ENCODE measurements at places on chromosomes 1 and 21. TPM values are rescaled to one million over a fixed set of nuclear protein-coding genes. Genes with fewer than 3 reads are reported as not detected.

GRCh38 chr1:228989176-228989575 lies 253.9 kb downstream of the RHOU start:
- DNase-seq: no peak

DNA sequence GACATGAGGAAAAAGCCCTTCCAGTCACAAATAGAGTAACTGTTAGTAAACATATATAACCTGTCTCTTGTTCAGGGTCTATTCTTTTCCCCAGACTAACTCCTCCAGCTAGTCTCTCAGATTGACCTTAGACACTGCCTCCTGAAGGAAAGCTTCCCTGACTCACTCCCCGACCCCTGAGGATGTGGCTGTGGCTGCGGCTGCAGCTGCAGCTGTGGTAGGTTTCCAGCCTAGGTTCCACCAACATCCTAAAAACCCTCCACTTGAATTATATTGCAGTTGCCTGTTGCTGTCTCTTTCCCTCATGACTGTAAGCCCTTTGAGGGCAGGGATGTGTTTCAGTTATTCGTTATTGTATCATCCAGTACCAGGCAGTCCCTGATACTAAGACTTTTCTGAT lies 132.9 kb upstream of the C1orf21 start:
- DNase-seq: no peak

DNA sequence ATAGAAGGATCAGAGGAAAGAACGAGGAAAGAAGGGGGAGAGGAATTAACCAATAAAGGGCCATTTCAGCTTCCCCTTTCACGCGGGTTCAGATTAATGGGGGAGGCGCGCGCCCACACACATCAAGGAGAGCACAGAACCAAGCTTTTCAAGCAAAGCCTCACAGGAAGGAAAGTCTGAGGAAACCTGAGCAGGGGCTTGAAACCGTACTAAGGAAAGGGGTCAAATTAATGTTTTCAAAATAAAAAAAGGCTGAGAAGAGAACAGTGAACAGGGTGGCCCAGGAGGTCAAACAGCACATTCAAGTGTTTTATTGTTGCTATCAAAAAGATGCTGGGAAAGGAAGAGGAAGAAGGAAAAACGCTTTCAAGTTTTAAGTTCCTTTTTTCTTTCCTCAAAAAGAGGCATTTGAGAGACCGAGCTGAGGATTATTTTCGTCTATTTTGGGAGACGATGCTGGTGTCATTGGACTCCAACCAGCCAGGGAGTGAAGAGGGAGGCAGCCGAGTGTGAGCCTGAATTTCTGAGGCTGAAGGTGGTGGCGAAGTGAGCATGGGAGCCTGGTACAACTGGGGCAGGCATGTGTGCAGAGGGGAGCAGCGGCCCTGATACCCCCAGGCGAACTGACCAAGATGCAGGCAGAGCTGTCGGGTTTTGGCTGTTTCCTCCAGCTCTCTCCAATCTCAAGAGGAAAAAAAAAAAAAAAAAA lies 88.4 kb downstream of the PROX1 start:
- no peak for DNase-seq

GRCh38 chr1:207396168-207396746 lies 57.9 kb upstream of the CR2 start:
- no peak for DNase-seq

DNA sequence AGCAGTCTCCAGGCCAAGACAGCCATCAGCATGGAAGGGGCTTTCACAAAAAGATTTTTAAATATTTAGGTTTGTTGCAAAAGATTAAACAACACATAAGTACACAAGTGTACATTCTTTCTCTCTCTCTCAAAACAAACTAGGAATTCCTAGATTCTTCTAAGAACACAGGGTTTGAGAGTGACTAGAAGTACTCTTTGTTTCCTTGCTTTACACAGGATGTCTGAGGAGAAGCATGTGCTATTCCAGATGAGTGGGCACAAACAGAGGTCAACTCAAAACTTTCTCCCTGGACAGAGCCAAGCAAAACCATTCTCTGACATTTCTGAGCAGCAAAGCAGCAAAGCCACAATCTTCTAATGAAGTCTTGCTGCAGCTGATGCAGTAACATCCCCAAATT lies 210.6 kb upstream of the HOOK1 start:
- DNase-seq: no peak

The RPL11 gene
- 586 TPM for total RNA-seq

The IL19 gene
- not detected for total RNA-seq

The MT1HL1 gene
- total RNA-seq: not detected

The TTC22 gene
- total RNA-seq: not detected

The PLA2G2F gene
- total RNA-seq: not detected
